ENCODE measurements at places on chromosomes 5 and 9.

GRCh38 chr5:108036482-108036881 lies 345.4 kb downstream of the FBXL17 start:
- no peak for DNase-seq

GRCh38 chr5:171705830-171706468 lies 79.7 kb upstream of the SMIM23 start:
- no peak for DNase-seq

DNA sequence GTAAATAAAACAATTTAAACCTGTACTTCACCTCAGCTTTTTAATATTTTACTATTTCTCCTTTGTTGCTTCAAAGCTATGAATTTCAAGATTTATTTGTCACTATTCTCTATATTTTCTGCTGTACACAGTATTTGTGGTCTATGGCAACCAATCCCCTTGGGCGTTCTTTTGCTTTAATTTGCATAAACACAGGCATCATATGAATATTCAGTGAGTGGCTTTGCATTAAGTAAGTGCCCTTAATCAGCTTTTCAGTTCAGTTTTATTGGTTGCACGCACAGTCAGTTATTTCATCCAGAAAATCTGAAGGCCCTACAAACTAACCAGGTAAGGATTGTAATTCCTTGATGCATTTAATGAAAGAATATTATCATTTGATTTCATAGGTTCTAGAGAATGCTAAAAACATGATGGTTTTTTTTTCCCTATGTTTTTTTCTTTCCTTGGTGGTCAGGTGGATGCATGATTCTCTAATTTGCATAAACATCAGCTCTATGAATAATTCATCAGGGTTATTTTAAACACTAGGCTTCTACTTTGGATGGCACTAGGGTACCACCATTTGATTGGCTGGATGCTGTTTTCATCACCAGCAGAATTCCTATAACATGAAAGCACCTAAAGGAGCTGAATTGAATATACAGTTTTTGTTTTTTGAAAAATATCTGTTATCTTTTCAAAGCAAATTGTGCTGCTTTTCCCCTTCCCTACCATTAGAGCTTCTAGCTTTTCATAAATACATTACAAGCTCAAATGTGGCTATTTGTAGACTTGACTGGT lies 249.2 kb upstream of the CCNH start:
- DNase-seq, result no peak

DNA sequence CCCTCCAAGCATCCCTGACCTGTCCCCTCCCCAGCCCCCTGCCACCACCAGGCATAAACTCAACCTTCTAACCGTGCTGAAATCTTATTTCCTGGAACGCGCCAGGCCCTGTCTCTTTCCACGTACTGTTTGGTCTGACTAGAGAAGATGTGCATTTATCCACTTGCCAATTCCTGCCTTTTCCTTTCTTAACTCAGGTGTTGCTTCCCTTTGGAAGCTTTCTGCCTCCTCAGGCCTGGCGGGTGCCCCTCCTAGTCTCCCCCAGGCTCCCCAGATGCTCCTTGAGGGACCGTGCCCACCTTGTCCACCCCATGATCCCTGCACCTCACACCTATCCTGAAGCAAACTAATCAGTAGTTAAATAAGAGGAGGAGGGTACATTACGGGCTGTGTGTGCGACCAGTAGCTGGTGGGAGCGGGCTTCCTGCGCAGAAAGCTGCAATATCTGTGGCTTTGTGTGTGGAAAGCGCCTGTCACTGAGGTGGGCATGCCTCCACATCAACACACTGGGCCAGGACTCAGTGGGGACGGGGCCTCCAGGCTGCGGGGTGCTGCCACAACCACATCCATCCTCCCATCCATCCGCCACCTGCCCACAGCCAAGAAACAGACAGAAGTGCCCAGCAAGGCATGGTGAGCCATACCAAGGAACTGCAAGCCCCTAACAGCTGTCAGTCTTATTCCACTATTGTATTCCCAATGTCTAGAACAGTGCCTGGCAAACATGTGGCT lies 73.5 kb downstream of the COL23A1 start:
- DNase-seq, result no peak

DNA sequence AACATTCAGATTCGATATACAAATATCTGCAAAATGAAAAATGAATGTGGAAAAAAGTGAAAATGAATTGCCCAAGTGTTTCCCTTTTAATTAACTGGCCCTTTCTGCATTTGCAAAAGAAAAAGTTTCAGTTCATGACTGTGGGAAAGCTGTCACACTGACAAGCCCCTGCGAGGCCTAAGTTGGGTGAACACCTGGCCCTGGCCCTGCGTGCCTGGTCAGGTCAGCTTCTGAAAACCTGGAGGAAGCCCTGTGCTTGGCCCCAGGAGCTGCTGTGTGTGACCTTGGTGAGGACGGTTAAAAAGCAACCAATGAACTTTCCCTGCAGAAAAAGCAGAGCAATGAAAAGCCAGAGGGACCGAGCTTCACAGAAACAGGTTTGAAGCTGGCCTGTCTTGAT lies 41.0 kb upstream of the SHC3 start:
- no peak for DNase-seq

DNA sequence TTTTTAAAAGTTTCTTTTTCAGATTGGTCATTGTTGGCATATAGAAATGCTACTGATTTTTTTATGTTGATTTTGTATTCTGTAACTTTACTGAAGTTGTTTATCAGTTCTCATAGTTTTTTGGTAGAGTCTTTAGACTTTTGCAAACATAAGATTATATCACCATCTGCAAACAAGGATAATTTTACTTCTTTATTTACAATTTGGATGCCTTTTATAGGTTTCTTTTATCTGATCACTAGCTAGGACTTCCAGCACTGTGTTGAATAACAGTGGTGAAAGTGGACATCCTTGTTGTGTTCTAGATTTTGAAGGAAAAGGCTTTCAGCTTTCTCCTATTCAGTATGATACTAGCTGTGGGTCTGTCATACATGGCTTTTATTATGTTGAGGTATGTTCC lies 170.3 kb downstream of the WDR70 start:
- no peak for DNase-seq

DNA sequence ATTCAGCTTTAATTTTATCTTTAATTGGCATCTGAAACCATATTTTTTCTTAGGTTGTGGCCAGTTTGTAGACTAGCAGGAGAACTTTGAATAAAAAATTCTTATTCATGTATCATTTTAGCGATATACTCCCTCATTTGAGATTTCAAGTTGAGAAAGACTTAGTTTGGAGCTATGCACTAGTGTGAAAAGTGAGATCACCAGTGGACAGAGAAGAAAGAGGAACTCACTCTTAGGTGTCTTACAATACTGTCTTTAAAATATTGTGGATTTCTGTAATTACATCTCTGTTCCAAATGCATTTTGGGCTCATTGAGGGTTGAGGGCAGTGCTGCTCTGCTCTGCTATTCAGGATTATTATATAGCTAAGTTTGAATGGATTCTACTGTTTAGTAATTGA lies 54.7 kb downstream of the NAA35 start:
- DNase-seq, result no peak

GRCh38 chr9:76215066-76215465 lies 179.2 kb downstream of the RFK start:
- peak; percentile 41 for DNase-seq

GRCh38 chr5:102903074-102903871 lies 148.2 kb downstream of the PAM start:
- no peak for DNase-seq

DNA sequence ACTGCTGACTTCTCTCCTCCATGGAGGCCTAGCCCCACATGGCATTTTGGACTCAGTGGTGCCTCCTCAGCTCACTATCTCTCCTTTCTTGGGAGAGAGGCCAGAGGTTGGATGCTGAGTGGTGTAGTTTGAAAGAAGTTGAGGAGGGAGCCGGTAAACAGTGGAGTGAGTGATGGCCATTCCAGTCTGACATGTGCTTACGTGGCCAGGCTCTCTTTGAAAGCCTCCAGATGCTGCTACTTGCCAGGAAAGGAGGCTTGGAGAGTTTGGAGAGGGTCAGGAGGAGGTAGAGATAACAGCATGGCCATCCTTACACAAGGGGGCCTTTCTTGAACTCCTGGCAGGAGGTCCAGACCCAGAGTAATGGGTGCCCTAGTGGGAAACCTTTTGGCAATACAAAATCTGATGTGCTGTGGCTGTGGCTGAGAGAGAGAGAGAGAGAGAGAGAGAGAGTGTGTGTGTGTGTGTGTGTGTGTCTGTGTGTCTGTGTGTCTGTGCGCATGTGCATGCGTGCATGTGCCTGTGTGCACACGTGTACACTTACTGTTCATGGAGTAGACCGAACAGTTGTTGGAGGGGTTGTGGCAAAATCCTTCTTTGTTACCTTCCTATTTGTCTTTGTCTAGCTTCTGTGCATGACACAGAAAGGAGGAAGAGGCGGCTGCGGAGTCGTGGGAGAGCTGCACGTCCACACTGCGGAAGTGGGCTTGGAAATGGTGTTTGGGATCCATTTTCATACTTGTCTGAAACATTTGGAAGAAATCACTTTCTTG lies 37.8 kb downstream of the RALGPS1 start:
- DNase-seq, result no peak

DNA sequence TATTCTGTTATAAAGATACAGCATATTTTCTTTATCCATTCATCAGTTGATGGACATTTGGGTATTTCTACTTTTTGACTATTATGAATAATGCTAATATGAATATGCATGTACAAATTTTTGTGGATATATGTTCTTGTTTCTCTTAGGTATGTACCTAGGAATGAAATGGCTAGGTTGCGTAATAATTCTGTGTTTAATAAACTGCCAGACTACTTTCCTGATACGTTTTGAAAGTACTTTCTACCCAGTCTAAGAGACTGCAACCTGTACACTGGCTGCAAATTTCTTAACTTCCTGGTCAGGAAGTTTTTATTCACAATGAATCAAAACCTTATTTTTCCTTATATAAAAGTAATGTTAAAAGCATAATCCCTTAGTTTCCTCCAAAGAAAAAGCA lies 93.9 kb upstream of the STARD4 start:
- DNase-seq, result no peak

DNA sequence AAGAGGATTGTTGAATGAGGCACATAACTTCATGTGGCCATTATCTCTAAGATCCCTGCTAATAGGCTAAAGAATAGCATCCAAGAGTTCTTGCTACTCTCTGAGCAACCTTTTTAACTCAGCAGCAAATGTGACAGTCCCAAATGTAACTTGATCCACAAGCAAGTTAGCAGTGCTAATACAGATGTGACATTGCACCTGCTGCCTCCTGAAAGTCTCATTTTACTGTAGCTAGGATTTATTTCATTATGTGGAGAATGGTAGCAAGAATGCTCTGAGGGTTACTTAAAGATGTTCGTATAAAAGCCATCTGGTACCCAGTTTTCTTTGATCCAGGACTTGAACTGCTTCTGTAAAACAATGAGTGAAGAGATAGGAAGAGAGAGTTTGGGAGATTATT lies 45.8 kb downstream of the CDH10 start:
- DNase-seq, result no peak

DNA sequence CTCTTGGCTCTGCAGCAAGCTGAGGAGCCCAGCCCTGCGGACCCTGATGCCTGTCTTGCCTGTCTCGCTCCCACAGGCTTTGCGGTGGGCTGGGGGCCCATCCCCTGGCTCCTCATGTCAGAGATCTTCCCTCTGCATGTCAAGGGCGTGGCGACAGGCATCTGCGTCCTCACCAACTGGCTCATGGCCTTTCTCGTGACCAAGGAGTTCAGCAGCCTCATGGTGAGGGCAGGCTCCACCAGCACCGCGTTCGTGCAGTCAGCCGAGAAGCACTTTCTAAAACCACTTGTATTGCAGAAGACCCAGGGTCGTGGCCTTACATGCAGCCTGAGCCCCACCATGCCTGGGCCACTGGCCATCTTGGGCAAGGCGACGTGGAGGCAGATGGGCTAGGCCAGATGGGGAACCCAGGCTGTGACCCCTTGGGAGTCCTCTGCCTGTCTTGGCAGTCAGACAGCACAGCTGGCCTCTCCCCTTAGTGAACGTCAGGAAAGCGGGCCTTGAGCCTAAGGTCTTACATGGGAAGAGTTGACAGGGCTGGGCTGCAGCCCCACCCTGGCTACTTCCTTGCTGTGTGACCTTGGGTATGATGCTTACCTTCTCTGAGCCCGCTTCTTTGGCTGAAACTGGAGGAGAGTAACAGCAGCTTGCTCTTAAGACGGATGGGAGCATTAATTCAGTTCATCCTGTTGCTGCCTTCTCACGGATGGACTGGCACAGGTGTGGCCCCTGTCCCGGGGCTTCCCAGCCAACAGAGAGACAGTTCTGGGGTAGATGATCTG lies 8.6 kb downstream of the SLC2A8 start:
- no peak for DNase-seq

GRCh38 chr5:6570530-6570929 lies 62.3 kb downstream of the NSUN2 start:
- DNase-seq, result no peak

DNA sequence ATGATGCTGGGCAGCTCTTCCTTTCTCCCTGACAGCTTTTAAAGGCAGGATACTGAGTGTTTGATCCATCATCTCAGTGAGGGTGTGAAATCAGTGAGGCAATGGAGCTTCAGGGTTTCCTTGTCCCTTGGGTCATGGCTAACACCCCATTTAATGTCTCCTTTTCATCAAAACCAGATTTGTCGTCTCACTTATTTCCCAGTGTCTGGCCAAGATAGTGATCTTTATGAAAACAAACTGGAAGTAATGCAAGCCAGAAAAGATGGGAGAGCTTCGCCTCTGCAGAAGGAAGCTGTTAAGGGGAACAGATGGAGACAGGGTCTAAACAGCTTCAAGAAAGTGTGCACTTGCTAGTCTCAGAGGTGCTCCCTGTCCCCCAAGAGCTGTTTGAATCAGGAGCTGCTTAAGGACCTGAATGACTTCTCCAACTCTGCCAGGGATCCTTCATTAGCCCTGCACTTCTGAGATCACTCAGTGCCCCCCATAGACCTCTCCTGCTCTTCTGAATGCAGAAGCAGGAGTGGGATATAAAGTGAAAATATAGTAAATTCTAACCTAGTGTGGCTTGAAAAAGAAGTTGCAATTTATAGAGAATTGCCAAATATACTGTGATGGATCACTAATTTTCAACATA lies 96.1 kb downstream of the F2RL2 start:
- DNase-seq, result no peak

DNA sequence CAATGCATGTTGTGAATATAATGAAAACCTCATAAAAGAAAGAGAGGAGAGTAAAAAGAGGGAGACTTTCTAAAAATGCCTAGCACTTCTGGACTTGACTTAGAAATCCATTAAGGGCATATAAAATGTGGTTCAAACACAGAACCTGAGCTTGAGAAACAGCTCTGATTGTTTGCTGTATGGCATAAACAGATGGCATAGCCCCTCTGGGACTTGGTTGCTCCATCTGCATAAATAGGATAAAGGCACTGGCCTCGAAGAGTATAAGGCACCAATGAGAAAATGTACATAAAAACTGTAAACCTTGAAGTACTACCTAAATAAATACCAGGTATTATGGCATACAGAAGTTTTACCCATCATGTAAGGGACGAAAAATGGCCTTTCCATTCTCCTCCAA lies 23.8 kb downstream of the MRPS27 start:
- DNase-seq, result no peak

DNA sequence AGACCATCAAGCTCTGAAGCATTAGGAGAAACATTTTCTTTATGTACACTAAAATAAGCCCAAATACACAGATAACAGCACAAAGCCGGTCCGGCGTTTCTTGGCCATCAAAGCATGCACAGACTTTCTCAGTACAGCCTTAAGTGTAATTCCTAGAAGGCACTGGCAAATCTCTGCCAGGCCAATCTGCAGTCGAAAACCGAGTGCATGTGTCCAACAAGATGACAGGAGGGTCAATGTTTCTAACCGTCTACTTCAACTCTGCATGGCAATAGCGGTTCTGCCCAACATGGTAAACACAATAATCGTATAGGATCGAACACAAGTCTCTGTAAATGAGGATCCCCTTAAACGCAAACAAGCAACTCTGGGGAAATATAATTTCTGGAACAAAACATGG lies 1.1 kb downstream of the ARL15 start:
- no peak for DNase-seq

Measured in RCC 7860 (cell line).